ENCODE measurements at places on chromosomes 5 and 9.

- DNase-seq, result no peak
Measured at GRCh38 chr9:38318759-38319495, 73.6 kb upstream of the ALDH1B1 start.

DNA sequence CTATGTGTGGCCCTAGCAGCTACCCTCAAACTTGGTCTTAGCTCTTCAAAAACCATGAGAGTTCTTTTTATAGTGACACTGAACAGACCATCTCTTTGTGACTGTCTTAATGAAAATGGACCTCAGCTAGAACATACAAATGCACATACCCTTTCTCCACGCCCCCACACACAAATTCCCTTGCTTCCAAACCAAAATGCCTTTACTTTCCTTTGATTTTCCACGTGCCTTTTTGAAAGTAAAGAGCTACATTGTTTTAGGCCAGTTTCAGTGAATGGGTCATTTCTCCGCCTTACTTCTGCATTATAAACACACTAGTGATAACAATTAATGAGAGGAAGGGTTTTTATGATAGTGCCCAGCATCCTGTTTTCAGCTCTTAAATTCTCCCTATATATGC lies 105.8 kb upstream of the EFNA5 start:
- no peak for DNase-seq

DNA sequence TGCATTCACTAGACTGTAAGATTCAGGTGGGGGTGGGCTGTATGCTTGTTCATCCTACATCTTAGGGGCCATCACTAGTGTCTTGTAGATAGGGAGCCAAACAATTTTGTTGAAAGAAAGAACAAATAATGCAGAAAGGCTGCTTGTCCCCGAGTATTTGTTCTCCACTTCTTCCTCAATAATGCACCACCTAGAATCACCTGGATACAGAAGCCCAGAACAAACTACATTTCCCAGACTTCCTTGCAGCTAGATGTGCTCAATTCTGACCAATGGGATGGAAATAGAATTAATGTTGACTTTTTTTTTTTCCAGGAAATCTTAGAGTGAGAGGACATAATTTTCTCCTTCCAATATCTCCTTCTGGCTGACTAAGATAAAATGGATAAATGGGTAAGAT lies 38.9 kb upstream of the TNFSF8 start:
- no peak for DNase-seq

DNA sequence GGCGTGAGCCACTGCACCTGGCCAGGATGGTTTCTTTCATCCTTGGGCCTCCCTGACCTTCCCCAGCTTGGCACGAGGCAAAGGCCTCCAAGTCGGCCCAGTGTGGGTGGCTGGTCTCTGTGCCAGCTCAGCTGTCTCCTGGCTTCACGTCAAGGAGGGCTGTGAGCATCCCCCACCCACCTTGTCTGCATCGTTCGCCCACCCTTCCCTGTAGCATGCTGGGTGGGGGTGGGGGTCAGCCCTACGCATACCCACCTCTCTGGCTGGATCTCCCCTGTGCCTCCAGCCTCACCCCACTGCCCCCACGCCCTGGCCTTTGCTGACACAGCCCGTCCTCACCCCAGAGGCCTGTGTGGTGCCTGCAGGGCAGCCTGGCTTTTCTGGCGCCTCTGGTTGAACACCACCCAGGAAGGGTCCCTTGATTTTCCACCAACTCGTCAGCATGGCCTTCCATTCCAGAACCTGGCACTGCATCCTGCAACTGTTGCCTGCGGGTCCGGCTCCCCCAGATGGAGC lies 8.8 kb upstream of the WDR5 start:
- DNase-seq, result no peak

DNA sequence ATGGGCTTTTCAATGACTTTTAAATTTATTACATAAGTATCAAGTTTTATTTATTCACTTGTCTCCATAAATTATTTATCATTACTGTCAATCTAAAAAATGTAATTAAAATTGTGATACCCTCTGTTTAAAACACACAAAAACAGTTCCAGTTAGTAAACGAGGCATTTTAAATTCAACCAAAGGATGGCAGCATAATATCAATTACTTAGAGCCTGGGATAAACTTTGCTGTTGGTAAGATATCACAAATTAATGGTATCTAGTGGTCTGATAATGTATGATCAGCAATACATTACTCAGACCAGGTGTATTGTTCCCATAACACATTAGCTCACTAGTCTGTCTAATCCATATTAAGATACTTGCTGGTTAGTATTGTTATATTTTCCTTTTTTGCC lies 9.6 kb upstream of the IFNE start:
- no peak for DNase-seq

DNA sequence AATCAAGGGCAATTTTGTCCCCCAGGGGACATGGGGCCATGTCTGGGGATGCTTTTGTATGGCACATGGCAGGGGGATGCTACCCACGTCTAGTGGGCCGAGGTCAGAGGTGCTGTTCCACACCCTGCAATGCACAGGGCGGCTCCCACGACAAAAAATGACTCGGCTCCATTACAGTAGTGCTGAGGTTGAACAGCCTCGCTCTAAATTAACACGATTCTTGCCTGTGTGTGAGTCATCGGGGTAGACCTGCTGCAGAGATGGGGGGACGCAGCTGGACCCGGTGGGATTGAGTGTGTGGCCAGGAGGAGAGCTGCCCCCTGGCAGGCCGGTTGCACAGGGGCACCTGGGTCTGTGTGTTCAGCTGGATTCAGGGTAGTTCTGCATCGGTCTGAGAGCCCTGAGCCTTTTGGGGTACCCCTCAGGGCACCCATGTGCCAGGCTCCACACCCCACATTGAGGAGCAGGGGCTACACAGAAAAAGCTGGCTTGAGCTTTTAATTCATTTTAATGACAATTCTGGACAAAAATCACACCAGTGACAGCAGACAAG lies 20.0 kb upstream of the COL5A1 start:
- DNase-seq, result no peak

DNA sequence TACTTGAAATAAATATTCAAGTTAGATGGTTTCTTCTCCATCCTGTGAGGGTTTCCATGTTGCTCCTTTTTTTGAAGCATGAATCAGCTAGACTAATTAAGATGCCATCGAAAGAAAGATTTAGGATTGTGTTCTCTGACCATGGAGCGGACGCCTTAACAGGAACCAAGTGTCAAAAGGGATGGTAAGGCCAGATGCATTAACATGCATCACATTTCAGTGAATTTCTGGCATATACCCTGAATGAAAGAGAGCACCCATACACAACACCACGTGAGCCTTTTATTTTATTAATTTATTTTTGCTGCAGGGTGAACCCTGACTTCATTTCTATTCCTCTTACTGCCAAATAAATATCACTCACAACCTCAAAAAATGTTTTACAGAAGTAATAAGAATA lies 1045.3 kb upstream of the ARRDC3 start:
- no peak for DNase-seq

DNA sequence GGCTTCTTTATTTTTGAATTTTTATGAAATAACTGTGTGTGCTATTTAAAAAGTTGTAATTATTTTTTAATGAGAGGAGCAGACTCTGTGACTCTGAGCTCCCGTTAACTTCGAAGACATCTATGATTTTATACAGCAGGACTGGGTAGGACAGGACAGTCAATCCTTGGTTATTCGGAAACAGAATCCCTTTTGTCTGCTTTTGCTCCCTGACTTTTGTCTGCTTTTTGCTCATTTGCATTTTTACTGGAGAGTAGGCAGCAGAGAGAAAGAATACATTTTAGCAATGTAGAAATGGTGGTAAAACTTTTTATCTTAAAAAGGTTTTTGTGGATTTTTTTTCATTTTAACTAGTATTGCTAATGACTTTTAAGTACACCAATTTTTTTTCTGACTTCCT lies 303.6 kb downstream of the ARHGAP26 start:
- DNase-seq, result no peak

DNA sequence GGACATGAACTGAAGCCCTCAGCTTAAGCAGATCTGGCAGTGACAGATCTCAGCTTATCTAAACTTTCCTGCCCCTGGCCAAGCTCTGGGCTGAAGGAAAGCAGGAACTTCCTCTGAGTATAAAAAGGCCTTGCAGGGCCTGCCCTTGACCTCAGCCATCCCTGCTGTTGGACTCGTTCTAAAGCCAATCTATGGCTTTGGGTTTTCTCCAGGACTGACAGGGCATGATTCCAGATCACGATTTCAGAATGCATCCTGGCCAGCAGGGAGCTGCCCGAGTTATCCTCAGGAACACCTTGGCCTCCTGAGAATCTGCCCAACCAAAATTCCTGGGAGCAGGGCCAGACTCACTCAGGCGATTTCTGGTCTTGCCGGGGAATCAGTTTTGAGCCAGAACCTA lies 502.7 kb downstream of the TLE4 start:
- DNase-seq, result no peak

- no peak for DNase-seq
Measured at GRCh38 chr5:102596113-102596512, 97.3 kb upstream of the SLCO6A1 start.

Data from activated T-helper 9 cell treated with anti-CD3 and anti-CD28 coated beads, Interleukin-2, amount 50 U/mL, for 16 hours (primary cell).